Fibroblast of skin of right biceps (primary cell): ENCODE measurements at places on chromosomes 2 and 18.

DNA sequence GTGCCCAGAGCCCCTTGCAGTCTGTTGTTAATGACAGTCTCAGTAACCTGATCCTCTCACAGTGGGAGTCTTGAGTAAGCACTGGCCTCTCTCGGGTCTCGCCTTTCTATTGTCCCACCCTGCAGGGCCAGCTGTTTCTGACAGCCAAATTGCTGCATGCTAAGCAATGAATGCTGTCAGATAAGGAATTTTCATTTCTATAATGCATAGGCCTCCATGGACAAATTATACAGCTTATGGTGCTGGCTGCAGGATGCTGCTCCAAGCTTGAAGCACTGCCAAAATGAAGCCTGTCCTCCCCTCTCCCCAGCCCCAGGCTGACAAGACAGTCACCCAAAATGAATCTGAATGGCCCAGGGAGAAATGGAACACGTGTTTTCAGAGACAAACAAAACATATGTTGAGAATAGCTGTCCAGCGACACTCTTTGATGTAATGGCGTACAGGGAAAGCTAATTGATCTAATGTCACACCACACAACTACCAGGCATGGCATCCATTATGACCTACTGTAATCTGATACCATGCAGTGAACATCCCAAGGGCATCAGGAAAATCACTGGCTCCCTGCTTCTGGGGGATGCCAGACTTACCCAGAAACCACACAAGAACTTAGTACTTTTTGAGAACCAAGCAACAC, 36.8 kb downstream of the ACVR1 start:
- DNase-seq = peak; percentile 82

- DNase-seq = peak; percentile 81
These were observed 56.9 kb downstream of the SLC38A11 start for GRCh38 chr2:164898475-164898874.

DNA sequence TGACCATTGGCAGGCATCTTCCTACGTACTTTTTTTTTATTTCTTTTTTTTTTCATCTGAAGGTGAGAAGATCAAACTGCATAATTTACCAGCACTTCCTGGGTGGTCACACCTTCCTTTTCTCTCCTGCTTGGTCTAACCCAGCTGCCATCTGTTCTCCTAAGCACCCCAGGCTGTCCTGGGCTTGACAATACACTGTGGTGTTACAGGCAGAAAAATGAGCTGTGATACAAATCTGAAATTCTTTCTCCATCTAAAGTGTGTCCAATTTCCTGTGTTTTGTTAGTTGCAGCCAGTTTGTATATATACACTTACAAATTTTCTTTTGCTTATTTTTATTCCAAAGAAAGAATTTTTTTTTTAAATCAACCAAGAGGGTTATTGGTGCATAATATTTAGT, 786.0 kb upstream of the ZEB2 start:
- DNase-seq = no peak

DNA sequence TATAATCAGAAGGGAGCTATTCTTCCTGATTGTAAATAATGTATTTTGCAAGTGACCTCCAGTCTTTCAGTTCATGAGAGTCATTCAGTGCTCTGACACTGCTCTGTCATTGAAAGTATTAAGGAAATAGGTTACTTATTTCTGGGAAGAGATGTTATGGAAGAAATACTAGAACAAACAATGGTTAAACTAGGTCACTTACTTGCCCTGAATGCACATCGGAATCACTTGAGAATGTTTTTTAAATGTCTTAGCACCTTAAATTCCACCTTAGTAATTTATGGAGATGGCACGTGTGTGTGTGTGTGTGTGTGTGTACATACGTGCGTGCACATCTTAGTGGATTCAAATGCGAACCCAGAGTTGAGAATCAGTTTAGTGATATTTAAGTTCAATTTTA, 126.6 kb upstream of the KCNH7 start:
- DNase-seq = no peak

GRCh38 chr2:24724111-24724775, 68.9 kb downstream of the PTRHD1 start:
- no peak for DNase-seq

DNA sequence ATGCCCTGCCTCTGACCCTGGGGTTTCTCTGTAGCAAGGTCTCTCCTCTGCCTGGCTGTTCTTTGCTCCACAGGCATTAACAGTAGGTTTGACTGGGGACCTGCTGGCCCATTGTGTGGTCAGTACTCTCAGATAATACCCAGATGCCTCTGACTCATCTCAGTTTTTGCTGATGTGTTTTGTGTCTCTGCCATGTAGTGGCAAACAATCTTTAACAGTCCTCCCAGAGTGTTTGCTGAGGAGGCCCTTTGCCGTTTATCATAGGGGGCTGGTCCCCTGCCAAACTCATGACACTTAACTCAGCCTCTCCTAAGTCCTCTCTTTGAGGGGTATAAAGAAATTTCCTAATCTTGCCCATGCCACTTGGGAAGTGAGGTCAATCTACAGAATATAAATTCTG, 793.7 kb upstream of the FANCL start:
- DNase-seq = no peak

DNA sequence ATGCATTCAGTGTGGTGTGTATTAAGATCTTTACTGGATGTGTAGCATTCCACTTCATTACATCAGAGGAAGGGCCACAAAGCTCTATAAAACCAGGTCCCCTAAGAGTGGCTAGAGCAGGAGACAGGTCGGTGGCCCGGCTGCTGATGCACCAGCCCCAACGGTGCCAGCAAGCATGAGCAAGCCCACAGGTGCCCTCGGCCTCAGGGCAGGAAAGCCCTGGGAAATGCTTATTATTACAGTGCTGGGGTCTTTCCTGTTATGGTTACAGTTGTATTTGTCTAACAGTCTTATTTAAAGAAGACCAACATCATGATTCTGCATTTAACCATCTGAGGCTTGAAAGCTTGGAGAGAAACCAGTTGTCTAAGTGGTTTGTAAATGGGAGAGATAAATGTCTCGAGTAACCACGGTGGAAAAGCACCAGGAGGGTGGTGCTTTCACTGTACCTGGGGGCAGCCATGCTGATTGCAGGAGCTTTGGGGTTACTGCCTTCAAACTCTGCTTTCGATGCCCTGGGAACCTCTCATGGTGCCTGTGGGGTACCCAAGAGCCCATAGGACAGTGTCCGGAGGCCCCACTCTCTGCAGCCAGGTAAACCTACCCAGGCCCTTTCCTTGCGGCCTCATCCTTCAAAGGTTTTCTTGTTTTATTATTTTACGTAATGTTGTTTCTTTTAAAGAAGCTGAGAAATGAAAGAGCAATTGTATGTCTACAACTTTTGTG, 133.1 kb downstream of the SH3RF3 start:
- no peak for DNase-seq

DNA sequence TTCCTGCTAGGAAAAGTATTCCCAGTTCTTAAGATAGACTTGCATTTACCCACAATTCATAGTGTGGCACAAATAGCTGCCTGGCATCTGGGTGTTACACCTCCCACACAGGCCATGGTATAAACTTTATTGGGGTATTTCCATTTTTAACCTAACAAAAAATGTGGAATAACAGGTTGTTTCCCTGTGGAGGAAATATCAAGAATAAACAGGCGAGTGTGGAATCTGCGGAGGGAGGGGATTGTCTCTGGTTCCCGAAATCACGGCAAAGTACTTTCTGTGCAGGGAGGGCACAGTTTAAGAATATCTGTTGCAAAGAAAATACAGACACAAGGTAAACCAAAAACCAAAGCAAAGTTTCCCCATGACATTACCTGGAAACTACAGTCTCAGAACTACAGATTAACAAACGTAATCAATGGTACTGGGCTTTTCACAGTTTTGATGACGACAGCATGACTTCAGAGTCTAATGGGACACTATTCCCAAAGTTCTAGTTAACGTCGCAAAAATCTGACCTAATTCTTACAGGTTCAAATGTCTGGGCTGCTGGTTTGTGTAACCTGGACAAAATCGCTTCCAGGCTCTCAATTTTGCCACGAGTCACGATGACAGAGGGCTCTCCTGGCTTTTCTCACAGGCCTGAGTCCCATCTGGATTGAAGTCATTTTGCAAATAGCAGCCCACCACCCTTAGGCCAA, 1.4 kb downstream of the STARD7 start:
- DNase-seq = no peak
